ENCODE measurements at places on chromosomes 7 and 10. TPM values are rescaled to one million over a fixed set of nuclear protein-coding genes. Genes with fewer than 3 reads are reported as not detected.
A peak's percentile ranks its signal among the peaks of the same experiment; 100 is the strongest.

DNA sequence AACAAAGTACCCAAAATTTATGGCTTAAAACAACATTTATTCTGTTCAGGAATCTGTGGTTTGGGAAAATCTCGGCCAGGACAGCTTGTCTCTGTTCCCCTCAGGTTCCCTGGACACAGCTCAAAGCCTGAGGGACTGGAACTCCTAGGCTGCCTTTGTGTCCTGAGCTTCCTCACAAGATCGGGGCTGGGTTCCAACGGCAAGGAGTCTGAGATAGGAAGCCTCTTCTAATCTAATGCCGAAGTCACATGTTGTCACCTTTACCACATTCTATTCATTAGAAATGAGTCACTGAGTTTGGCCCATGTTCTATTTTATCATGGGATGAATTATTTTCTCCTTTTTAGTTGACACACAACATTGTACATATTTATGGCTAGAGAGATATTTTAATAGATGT, 80.5 kb downstream of the ANKRD26 start:
- DNase-seq, result peak; percentile 9

DNA sequence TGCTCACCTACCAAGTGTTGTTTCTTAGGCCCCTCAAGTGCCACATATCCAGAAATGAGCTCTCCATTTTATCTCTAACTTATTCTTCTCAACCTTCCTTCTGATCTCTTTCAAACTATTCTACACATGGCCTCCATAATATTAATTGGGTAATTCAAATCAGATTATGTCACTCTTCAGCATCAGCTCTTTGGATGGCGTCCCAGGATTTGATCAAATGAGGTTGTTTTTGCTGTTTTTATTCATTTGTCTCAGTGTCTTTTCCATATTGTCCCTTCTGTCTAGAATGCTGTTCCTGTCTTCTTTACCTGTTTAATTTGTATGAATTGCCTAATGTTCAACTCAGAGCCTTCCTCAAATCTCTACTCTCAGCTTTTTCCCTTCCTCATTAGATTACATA, 234.6 kb upstream of the CXCL12 start:
- DNase-seq, result no peak

Gene RHOBTB1
- 12.4 TPM for total RNA-seq

DNA sequence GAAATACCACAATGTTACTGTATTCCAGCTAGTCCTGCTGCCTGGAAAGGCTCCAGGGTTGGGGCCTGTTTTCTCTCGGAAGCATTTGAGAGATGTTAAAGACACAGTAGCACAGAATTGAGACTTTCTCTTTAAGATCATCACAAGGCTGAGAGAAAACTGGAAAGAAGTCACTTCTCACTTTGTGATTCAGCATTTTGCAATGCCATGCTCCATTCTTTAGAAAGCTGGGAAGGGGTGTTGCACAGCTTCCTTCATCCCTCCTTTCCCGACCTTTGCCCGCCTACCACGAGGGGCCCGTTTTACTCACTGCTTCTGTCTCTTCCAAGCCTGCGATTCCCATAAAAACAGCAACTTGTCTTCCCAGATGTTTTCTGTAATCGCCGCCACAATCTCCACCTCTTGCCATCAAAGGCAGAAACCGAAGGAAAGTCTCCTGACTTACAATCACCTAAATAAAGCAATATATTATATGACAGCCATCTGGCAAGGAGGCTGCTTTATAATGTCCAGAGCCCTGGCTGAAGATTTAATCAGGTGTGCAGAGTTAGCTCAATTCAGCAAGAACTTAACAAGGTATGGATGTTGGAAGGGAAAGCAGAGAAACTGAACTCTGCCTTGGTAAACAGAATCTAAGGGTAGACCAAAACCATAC, 18.9 kb downstream of the NOD1 start:
- DNase-seq, result peak; percentile 81

GRCh38 chr7:107277331-107277730, 108.5 kb downstream of the HBP1 start:
- DNase-seq, result no peak

DNA sequence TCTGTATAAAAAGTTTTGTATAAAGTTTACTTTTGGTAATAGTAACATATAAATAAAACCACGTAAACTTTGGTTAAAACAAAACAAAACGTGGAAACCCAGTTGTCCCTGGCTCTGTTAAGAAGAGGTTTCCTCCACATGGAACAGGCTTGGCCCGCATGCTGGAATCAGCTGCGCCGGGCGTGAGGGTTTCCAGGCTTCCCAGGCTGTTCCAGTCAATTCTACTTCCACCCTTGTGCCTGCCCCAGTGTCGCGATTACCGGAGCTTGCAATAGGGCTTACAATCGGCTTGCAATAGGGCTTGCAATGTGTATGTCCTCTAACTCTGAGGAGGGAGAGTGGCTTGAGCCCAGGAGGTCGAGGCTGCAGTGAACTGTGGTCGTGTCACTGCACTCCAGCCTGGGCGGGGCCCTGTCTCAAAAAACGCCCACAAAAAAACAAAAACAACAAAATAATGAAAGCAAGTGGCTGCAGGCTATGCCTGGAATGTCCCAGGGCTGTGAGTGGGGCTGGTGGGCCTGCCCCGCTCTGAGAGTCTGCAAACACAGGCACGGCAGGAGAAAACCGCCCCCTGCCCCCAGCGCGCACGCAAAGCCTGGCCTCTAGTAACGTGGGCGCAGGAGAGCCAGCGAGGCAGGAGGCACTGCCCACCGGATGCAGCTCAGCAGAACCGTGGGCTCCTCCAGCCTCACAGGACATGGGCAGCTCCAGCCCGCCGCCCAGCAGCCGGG, 16.3 kb downstream of the CYP2W1 start:
- no peak for DNase-seq
